ENCODE measurements at places on chromosomes 3 and 15.

GRCh38 chr3:58557491-58557890, 19.7 kb downstream of the FAM107A start:
- DNase-seq = no peak

DNA sequence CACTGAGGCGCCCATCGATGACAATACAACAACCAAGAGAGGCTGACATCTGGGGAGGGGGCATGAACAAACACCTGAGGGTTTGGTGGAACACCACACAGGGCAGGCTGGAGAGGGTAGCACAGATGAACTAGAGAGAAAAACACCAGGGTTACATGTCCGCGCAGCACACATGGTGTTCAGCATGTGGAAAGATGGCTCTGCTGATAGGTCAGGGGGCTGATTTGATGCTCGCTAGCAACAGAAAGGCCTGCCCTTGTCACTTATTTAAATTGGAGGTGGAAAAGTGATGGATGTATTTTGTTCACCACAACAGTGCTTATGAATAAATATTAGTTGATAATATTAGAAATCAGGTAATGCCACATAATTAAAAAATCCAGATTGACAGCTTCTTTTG, 67.5 kb downstream of the FRMD4B start:
- no peak for DNase-seq

- DNase-seq = no peak
These were observed 20.3 kb upstream of the NOX5 start for GRCh38 chr15:68994149-68994548.

DNA sequence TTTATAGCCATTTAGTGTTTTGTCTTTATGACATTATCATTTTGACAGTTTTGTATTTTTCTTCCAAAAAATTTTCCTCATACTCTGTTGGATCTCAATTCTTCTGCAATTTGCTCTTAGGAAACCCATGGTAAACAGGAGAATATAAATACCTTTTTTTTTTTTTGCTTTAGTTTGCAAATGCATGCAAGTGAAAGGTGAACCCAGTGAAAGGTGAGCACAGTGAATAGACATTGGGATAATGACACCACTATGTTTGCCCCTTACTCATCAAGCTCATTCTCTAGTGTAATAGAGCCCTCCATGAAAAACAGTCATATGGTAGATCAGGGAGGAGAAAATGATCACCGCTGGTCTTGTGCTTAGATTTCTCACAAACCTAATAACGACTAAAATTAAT, 59.0 kb upstream of the TRPC1 start:
- no peak for DNase-seq

DNA sequence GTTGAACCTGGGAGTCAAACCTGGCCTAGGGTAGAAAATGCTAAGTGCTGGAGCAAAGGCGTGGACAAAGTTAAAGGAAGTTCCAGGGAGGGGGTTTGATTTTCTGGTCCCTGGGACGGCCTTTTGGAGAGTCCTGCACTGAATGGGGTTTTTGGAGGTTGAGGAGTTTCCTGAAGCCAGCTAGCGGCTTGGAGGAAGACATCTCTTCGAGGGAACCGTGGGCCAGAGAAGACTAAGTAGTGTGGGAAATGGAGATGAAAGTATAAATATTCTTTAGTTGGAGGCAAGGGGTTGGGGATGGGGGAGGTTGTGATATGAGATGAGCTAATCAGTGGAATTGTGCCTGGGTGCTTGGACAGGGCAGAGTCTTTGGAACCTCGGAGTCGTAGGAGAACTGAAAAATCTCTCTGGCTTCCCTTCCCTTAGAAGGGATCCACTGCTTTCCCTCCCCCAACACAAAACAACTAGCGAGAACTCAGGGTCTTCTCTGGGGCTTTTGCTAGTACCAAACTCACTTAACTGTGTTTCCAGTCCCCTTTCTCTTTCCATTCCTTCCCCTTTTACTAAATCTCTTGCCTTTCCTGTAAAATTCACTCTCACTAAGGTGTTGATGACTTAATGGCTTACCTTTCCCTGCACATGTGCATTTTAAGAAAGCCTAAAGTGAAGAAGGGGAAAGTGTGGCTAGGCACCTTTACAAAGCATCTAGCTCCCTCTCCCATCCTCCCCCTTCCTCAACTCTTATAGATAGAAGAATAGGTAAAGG, 1.0 kb downstream of the LPP start:
- no peak for DNase-seq

- no peak for DNase-seq
These were observed 195.4 kb downstream of the RAP2B start for GRCh38 chr3:153357436-153357835.

DNA sequence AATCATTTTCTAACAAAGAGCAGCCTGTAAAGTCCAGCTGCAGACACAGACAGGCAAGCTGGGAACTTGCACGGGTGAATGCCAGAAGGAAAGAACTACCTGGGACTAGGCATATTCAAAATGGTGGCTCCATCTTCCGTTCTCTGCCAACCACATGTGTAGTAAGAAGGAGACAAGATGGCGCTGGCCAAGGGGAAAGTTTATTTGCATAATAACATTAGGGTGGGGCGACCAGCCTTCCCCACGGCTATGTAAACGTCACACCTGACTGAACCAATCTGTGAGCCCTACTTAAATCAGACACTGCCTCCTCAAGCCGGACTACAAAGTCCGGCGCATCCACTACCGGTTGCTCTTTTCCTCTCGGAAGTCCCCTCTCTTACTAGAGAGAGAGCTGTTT, 130.8 kb downstream of the SNRK start:
- no peak for DNase-seq

DNA sequence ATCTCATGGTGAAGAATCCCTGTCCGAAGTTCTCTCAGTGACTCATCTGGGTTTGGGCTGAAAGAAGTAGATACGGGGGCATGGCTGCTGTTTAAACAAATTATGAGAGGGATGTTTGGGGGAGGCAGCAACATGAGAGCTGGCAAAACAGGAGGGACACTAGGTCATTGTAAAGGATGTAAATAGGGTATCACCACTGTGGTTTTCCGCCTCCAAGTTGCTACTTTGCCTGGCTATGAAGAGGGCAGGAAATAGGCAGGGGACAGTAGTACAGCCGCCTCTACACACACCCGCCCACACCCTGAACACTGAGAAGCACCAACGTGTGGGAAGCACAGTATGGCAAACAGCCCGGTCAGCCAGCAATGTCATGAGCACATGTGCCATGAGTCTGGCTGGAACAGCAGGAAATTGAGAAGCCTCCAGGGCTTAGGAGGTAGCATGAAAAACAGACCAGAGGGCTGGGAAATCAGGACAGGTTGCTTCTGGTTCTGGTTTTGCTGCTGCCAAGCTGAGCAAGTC, 17.1 kb downstream of the HEXA start:
- DNase-seq = no peak

DNA sequence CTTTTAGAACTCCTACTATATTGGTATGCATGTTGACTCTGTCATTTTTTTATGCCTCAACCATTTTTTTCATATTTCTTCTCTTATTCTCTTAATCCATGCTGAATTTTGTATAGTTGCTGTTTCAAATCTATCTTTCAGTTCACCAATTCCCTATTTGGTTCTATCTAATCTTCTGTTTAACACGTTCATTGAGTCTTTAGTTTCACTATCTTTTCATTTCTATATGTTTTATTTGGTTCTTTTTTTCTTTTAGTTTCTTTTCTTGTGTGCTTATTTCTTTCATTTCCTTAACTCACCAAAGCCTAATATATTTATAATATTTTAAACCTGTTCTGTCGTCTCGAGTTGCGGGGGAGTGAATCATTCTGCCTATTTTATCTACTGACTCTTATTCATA, 8.0 kb downstream of the AQP9 start:
- no peak for DNase-seq

- no peak for DNase-seq
These were observed 21.8 kb upstream of the ANPEP start for GRCh38 chr15:89836267-89837133.

DNA sequence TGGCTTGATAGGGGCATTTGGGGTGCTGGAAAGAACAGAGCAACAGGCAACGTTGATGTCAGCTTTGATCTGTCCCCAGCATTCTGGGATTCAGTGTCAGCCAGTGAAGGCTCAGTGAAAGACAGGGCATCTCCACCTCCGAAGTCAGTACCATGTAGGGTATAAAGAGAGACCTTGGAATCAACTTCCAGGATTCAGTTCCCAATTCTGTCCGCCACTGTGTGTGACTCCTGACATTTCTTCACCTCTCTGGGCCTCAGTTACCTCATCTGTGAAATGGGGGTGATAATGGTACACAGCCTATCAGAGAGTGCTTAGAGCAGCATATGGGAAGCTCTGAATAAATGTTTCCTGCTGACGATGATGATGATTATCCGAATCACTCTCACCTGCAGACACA, 55.6 kb upstream of the FLNB start:
- DNase-seq = no peak

GRCh38 chr3:139292711-139293664, 50.8 kb upstream of the MRPS22 start:
- no peak for DNase-seq

GRCh38 chr15:64653757-64654156, 121.6 kb downstream of the RBPMS2 start:
- DNase-seq = no peak

DNA sequence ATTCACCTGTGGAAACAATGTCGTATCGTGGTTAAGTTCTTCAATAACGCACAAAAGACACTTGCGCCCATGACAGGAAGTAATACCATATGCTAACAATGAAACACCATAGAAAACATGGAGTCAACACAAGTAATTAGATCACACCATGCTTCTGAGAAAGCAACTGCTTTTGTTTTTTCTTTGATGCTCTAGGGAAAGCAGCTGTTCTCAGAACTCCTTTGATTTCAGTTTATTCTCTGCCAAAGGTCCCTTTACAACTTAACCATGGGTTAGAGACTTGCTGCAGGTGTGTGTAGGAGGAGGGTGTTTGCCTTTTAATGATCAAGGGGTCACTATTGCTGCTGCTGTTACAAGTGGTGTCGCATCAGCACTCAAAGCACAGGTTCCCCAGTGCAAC, 324.0 kb upstream of the SLCO3A1 start:
- DNase-seq = no peak

- no peak for DNase-seq
These were observed 83.6 kb upstream of the OCA2 start for GRCh38 chr15:28182731-28183130.

- no peak for DNase-seq
These were observed 237.1 kb downstream of the RYR3 start for GRCh38 chr15:33547876-33548275.

DNA sequence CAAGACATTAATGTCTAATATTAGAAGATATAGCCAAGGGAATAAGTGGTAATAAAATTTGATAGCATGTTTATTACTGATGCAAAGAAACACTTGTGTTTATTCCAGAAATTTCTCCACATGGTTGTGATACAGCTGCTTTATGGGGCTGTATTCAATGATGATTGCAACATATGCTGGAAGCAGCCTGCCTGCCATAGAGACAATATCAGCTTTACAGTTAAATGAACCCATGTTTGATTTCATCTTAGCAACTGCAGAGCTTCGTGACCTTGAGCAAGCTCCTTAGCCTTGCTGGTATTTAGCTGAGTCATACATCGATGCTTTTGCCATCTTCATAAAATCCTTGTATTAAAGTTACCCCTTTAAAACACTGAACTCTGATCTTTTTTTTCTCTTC, 168.1 kb upstream of the STAC start:
- no peak for DNase-seq

GRCh38 chr3:126389112-126389793, 5.5 kb upstream of the CFAP100 start:
- peak; percentile 32 for DNase-seq

- peak; percentile 26 for DNase-seq
These were observed 44.5 kb downstream of the ZDHHC19 start for GRCh38 chr3:196166741-196167140.

GRCh38 chr15:79007066-79007465, 62.2 kb upstream of the CTSH start:
- DNase-seq = peak; percentile 17

DNA sequence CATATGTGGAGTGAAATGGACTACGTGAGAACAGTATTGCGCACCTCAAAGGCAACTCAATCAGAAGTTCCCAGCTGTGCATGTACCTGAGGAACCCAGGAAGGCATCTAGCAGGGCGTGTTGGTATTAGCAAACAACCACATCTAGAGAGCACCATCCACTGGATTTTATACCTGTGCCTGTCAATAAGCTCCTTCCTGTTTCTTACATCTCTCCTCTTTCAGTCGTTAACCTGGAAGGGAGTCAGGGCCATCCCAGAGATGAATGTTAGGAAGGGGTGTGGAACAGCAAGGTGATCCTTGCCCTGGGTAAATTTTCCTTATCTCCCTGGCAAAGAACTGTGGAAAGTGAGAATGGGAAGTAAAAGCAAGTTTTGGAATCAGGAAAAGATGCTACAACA, 29.6 kb upstream of the CHMP2B start:
- no peak for DNase-seq

- DNase-seq = no peak
These were observed 110.8 kb downstream of the ADCY5 start for GRCh38 chr3:123337948-123338619.

DNA sequence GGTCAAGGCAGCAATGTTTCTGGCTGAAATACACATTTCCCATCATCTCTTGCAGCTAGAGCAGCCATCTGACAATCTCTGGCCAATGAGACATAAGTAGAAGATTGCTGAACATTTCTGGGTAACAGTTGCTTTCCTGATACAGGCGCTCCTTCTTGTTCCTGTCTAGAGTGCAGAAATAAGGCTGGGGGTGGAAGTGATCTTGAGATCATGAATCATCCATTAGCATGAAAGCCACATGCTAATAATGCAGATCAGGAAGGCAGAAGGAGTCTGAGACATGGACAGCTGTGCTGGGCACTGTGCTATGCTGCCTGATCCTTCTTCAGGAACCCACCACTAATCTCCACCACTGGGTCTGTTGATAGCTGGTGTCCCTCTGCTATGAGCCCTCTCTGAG, 14.8 kb upstream of the TMEM108 start:
- DNase-seq = no peak

GRCh38 chr15:75725719-75726607, 13.3 kb upstream of the CSPG4 start:
- no peak for DNase-seq

- DNase-seq = no peak
These were observed 634.0 kb upstream of the BCHE start for GRCh38 chr3:166471074-166471767.

DNA sequence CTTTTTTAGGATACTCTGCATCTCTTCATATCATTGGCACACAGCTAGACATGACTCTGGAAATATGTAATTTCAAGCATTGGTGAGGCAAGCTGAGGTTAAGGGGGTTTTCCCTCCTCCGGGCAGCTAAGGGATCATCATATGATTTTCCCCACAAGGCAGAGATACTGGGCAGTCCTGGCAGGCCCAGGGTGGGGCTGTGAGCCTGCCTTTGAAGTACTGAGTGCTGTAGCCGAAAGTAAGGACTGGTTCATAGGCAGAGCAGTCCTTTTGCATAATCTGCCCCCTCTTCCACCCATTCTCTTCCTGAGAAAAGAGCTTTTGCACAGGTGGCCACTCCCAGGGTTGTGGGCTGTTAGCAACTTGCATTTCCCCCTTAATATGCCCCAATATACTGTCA, 168.8 kb upstream of the MANF start:
- no peak for DNase-seq

All from activated CD4-positive, alpha-beta T cell treated with anti-CD3 and anti-CD28 coated beads, Interleukin-2, Interleukin-4, amounts not matched to agents 100 ng/mL and 50 ng/mL, durations not matched to agents 16 hours and 8 hours (primary cell).